A172 (cell line): ENCODE measurements at places on chromosomes 7 and 10. TPM values are rescaled to one million over a fixed set of nuclear protein-coding genes. Genes with fewer than 3 reads are reported as not detected.

The RBP4 gene
- total RNA-seq: not detected in 2 replicates

The CFAP46 gene
- total RNA-seq: 1.4 and 4.3 TPM in 2 replicates

The MAT1A gene
- 0.34 and 2.2 TPM in 2 replicates for total RNA-seq

The GSAP gene
- 9.6 and 13.7 TPM in 2 replicates for total RNA-seq

The DNAJC9 gene
- total RNA-seq: 103 and 123 TPM in 2 replicates

The TMEM26 gene
- total RNA-seq: not detected in 2 replicates

The RPA3 gene
- total RNA-seq: 89.1 and 98.9 TPM in 2 replicates

The SERPINE1 gene
- total RNA-seq: 463 and 480 TPM in 2 replicates

The AKR1B15 gene
- not detected in 2 replicates for total RNA-seq

The ACBD7 gene
- total RNA-seq: 3.7 and 9.3 TPM in 2 replicates

The CALML5 gene
- total RNA-seq: not detected in 2 replicates

The PRSS1 gene
- total RNA-seq: not detected in 2 replicates

The PDZD7 gene
- 2.2 and 5.0 TPM in 2 replicates for total RNA-seq

The PRF1 gene
- total RNA-seq: not detected in 2 replicates

The TMEM213 gene
- total RNA-seq: not detected in 2 replicates

The JAKMIP3 gene
- total RNA-seq: 0.26 and 0.64 TPM in 2 replicates

The CYP2C19 gene
- not detected in 2 replicates for total RNA-seq

The SPDYE2B gene
- total RNA-seq: not detected in 2 replicates

The TMEM225B gene
- not detected in 2 replicates for total RNA-seq

The MSRB2 gene
- 22.8 and 29.0 TPM in 2 replicates for total RNA-seq

The GRID2IP gene
- total RNA-seq: 0.03 and 0.22 TPM in 2 replicates

The FAM221A gene
- total RNA-seq: 14.2 and 16.6 TPM in 2 replicates

The IFIT1B gene
- total RNA-seq: not detected in 2 replicates
